ENCODE measurements at places on chromosomes 16 and 17.

- DNase-seq = no peak
These were observed 16.0 kb downstream of the BAIAP2 start for GRCh38 chr17:81050645-81051625.

GRCh38 chr17:12136243-12136642 is 115.6 kb downstream of the MAP2K4 start:
- DNase-seq = no peak

- no peak for DNase-seq
These were observed 144.5 kb downstream of the CDH11 start for GRCh38 chr16:64977206-64977920.

GRCh38 chr17:44863061-44863918 is 15.6 kb downstream of the HIGD1B start:
- DNase-seq = no peak

GRCh38 chr17:76417499-76418143 is 33.2 kb downstream of the SPHK1 start:
- no peak for DNase-seq

GRCh38 chr17:79624718-79625478 is 14.0 kb upstream of the RBFOX3 start:
- no peak for DNase-seq

DNA sequence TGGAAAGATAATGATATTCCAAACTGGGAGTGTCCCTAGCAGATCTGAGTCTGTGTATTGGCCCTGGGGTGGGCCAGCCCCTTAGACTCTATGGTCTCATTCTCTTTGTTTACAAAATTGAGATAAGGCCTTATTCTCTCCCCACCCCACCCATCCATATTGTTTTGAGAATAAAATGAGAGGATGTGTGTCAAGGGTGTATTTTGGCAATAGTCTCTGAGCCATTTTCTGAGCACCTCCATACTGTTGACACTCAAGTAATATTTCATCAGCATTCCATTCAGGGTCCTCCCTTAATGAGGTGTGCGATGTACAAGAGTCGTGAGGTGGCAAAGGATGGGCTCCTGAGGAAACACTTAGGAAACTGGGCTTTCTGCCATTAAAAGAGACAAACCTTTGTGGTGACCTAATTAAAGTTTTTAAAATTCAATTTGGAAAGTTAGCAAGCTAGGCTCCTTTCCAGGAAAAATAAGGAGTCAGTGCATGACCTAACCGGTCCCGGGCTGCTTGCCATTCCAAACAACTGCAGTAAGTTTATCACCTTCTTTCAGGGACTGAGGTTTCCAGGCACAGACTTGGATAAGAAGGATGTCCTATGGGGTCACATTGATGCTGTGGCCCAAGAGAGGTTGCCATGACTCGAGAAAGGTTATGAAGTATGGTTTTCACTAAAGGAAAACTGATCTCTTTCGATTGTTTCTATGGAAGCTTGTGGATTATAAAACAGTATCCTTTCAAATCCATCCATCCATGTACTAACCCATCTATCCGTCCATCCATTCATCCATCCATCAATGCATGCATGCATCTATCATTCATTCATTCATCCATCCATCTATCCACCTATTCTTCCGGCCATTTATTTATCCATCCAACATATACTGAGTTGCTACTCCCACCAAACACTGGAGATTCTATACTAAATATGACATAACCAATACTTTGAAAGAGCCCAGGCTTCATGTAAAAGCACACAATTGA is 443.3 kb downstream of the UTP18 start:
- no peak for DNase-seq

- no peak for DNase-seq
These were observed 83.8 kb downstream of the CDH11 start for GRCh38 chr16:65038100-65038499.

Data from stimulated activated CD4-positive, alpha-beta T cell treated with anti-CD3 and anti-CD28 coated beads, Interleukin-2, amount 100 ng/mL, for 4 hours (primary cell).